ENCODE measurements at places on chromosomes 7 and 10.

DNA sequence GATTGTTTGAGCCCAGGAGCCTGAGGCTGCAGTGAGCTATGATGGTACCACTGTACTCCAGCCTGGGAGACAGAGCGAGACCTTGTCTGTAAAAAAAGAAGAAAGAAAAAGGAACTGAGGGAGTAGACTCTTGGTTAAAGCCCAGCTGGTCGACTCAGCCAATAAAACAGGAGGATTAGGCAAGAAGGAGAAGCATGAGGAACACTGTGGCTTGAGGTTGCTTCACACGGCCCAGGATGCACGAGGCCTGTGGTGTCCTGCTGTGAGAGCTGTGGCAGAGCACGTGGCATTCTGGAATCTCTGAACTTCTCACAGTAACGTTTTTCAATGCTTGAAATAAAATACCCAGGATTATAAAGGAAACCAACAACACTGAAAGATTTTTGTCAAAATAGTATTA, 93.3 kb downstream of the CUL2 start:
- DNase-seq, result no peak

DNA sequence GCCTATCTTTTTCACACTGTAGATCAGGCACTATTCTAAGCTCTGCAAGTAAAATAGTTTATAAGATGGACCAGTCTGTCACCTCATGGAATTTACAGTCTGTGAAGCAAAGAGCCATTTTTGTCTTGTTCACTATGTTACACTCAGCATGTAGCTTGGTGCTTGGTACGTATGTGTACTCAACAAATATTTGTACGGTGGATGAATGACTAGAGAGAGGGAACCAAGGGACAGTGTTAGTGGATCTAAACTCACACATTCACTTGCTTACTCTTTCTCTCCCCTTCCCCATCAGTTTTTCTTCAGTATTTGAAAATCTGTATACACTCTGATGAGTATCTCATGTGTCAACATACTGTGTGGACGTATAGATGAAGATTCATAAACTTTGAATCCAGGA, 45.9 kb downstream of the PTF1A start:
- no peak for DNase-seq

DNA sequence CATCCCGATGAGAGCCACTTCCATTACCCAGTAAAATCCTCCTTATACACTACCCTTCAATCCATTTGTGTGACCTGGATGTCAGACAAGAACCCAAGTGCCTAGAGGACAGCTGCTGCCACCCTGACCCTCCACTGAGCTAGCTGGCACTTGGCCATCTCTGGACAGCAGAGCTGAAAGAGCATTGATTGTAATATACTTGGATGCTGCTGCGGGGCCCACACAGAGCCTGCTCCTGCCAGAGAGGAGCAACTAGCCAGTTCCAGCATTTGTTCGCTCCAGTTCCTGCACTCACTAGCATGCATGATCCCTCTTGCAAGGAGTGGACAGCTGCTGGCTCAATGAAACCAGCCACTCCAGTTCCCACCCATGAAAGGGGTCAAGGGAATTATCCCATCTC, 8.4 kb upstream of the TMEM254 start:
- no peak for DNase-seq

DNA sequence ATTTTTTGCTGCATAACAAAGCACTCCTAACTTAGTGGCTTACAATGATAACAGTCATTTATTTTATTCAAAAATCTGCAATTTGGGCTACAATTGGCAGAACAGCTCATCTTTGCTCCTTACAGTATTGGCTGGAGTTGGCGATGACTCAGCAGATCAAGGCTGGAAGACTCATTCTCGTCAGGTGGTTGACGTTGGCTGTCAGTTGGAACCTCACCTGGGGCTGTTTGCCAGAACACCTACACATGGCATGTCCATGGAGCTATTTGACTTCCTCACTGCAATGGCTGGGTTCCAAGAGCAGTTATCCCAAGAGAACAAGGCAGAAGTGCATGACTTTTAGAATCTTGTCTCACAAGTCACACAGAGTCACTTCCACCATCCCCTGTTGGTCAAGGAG, 75.1 kb downstream of the NOD1 start:
- no peak for DNase-seq

DNA sequence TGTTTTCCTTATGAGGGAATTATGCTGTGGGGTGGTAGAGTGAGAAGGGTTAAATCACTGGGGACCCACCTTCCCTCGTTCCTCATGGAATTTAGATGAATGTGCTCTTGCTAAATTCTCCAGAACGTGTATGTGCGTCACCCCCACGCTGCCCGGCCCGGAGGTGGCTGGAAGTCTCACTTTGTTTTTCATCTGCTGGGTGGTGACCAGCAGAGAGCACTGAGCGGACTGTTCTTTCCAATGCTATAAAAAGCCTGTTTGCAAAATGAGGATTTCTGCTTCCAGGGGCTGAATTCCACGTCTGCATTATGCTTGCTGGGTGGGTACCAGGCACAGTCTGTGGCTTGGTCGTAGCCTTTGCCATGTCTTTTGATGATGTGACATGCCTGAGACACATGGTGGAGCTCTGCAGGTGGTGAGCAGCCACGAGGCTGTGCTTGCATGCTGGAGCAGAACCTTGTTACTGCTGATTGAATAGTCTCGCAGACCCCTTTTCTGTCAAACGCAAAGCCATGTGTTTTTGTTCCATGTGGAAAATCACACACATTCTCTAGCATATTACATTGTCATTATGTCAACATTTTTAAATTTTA, 31.9 kb upstream of the INSYN2A start:
- DNase-seq, result no peak

DNA sequence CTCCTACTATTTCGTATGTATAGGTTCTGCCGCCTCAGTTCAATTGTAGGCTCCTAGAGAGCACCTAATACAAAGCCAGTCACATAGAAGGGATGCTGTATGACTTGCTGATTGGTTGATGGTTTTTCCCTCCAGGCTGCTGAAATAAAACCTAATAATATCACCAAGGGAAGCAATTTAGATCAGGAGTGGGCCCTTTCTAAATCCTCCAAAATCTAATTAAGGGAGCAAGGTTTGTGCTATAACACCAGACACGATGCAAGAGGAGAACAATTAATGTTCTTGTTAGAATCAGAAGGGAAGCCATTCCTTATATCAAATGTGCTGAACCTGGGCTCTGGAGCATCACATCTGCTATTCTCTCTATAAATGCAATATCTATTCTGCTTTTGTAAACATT, 42.0 kb upstream of the SLC13A1 start:
- DNase-seq, result no peak

GRCh38 chr7:2525658-2526630, 6.4 kb downstream of the LFNG start:
- DNase-seq, result no peak

DNA sequence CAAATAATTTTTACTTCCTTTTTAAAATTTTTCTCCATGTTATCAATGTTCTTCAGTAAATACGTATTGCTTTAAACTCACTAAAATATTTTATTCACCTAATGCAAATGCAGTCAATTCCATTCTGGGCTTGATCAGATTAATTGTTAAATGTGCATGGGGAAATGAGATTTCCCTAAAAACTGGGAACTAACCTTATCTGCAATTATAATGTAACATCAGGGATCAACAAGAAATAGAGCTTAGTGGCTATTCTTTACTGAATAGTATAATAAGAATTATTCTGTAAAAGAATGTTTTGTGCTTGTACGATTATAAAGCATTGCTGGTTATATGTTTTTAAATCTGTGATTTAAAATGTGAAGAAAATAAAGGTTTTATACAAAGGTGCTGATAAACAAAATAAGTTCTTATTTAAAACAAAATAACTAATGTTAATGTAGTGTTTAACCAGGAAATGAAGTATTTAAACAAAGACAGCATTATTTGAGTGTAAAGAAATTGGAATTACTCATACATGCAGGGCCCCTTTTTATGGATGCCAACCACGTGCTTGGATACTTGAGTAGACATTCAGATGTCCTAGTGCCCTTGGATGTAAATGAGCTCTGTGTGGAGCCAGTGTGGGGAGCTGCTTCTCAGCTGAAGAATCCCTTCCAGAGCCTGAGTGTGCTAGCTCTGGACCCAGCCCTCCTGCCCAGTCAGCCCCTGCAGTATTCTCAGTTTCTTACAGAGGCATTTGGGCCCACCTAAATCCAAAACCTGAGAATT, 84.2 kb downstream of the REEP3 start:
- no peak for DNase-seq

DNA sequence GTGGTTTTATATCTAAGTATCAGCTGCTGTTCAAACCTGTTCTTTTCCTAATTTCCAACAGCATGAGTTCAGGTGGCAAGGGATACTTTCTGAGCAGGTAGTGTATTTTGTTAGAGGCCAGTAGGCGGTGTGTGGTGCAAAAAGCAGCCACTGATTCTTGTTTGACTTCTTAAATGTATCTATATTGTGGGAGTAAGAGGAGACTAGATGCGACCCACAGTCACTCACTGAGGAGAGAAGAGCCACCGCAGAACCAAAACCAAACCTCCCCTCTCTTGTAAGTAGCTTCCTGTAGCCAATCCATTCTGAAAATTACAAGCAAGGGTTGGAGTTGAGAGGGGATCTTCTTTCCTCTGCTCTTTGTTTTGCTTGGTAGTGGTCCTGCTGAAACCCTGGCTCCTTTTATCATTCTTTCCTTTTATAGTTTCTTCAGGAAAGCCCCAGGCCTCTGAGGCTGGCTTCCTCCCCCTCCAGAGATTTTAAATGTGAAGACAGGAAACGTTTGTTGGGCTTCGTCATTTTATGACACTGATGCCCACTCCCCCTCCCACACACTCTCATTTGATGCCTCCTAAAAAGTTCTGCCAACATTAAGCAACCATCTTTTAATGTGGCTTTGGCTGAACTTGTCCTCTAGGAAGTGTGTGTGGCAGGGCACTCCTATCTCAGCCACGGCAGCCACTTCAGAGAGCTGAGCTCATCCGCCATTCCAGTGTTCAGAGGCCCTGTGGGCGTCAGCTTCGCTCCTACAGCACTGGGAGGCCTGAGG, 566.0 kb downstream of the SUGCT start:
- no peak for DNase-seq

DNA sequence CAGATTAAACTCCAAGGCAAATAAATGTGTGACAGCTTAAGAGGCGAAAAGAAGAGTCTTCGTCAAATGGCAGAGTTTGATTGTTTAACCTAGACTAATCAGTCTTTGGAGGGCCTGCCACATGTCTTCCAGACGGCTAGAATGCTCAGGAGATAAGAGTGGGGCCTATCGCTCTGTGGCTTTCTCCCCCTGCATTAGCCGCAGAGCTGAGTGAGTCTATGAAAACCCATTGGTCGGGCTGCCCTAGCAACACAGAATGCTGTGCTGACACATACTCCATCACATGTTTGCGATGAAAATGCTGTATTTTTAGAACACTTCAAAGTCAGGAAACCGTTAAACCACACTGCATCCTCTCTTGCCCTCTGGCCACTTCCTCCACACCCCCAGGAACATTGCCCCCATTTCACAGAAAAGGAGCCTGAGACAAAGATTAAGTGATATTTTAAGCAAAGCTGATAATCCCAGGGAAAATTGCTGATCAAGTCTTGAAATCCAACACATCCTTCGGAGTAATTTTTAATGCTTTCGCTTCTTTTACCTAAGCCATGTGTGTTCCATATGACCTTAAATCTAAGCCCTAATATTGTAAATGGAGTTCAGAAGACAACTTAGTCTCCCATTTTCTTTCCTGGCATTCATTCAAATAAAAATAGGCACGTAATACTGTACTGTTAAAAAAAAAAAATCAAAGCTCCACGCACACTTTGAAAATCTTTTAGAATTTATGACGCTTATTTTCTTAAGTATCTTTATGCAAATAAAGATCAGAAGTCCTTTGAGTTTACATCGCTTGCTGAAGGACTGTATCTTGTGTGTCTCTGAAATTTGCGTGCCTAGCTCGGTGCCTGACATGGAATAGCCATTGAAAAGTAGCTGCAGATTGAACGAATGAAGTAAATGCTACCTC, 161.2 kb downstream of the CELF2 start:
- DNase-seq, result no peak

- DNase-seq, result no peak
These were observed 31.5 kb upstream of the LHFPL3 start for GRCh38 chr7:104296900-104297299.

- no peak for DNase-seq
These were observed 3.8 kb downstream of the VPS41 start for GRCh38 chr7:38905056-38905759.

GRCh38 chr10:71076473-71077142, 135.8 kb upstream of the UNC5B start:
- no peak for DNase-seq

GRCh38 chr10:127283017-127283416, 86.6 kb upstream of the INSYN2A start:
- no peak for DNase-seq

Data from cortex of kidney (tissue), 1 donor.